Stimulated activated CD8-positive, alpha-beta memory T cell treated with anti-CD3 and anti-CD28 coated beads, Interleukin-2, amount 100 ng/mL, for 1 hour (primary cell): ENCODE measurements at places on chromosomes 5 and 9.

DNA sequence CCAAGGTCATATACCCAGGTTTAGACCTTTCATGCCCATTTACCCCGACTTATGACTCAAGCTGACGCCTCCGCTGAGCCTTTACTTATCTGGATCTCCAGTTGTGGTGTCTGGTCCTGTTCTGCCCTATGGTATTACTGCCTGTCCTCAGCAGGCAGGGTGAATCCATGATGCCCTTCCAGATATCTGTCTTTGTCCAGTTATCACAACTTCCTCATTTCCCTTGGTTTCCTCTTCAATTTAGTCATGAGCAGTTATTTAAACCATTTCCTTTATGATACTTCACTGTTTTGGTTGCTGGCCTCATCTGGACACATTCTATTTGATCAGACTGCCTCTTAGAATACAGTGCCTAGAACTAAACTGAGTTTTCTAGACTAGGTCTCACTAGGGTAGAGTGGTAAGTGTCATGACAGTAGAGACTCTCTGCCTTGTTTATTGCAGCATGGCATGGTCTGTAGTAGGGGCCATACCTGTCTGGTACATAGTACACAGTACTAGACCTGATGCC lies 93.3 kb downstream of the MELK start:
- DNase-seq = no peak

DNA sequence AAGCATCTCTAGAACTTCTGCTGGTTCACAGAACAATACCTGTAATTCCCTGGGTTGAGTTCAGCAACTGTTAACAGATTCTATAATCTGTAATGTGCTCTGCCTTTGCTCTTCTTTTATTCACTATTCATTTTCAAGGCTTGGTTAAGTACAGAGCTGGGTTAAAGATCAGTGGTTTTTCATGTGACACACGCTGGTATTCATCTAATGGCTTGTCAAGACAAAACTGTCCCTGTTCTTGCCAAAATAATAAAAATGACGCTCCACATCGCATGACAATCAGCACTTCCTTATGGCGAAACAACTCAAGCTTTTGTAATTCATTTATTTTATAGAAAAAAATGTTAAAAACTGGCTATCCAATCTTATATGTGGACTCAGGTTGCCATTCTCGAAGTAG lies 137.9 kb downstream of the BNC2 start:
- no peak for DNase-seq

- DNase-seq = no peak
Observed at GRCh38 chr9:126395439-126396212, 69.0 kb downstream of the MVB12B start.

GRCh38 chr9:84711936-84712335 lies 42.4 kb downstream of the NTRK2 start:
- no peak for DNase-seq

GRCh38 chr9:108017671-108018070 lies 528.1 kb upstream of the KLF4 start:
- no peak for DNase-seq

GRCh38 chr5:145689235-145689634 lies 145.9 kb downstream of the PRELID2 start:
- no peak for DNase-seq

DNA sequence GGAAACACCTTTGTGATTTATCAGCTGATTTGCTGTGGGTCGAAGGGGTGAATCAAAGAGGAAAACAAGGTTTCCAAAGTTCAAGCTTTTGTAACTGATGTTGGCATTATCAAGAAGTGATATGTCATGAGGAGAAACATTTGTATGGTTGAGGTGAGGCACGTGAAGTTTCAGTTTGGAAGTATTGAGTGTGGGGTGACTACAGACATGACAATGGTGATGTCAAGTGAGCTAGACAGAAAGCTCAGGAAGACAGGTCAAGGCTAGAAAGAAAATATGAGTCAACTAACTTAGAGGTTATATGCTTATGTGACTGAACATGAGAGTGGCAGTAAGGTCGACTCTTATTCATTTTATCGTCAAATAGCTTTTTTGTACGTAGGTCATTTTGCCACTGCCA lies 99.1 kb downstream of the RAB3C start:
- no peak for DNase-seq
